GF-D8 (cell line): ENCODE measurements at places on chromosomes 1 and 21.

GRCh38 chr1:232462213-232462612, 167.7 kb downstream of the SIPA1L2 start:
- DNase-seq, result no peak

DNA sequence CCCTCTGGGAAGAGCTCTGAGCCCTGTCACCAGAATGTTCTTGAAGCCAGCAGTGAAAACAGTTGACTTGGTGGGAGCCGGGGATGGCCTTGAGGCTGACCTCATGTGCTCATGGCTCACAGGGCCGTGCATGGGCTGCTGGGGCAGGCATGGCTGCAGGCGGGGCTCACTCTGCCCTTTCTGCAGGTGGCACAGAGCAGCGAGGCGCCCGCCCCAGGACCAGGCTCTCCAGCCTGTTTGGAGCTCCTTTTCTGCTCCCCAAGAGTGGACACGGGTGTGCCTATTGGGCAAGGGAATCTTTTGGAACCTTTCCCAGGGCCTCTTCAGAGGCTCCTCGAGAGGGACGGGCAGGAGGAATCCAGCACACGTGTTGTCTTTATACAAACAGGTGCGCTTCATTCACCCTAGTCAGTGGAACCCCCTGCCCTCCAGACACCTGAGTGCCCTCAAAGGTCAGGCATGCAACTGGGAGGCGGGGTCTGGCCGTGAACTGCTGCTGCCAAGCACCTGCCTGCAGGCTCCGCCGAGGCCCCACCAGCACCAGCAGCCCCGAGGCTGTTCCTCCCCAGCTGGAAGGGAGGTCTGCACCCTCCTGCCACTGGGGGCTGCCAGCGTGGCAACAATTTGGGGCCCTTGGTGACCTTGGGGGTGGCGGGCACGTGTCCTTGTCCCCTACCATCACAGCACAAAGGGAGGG, 2.6 kb upstream of the TTC34 start:
- DNase-seq, result no peak

- no peak for DNase-seq
These were observed 9.6 kb downstream of the DISC1 start for GRCh38 chr1:231636157-231636556.

GRCh38 chr1:66405061-66405460, 128.9 kb upstream of the SGIP1 start:
- no peak for DNase-seq

DNA sequence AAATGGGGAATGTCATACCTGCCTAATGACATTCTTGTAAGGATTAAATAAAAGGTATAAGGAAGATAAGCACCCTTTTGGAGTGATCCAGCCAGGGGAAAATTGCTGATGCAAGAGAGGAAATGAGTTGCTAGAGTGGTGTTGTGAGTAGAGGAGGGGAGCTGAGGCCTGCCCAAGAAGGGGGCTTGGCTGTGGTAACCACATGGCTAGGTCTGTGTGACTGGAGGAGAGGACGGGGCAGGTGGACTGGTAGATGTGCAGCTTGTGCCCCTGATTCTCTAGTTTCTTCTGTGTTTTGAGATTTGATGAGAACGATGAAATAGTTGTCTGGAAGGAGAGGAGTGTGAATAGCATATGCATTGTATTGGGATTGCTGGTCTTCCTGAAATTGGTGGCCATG, 6.6 kb downstream of the TXLNA start:
- no peak for DNase-seq

DNA sequence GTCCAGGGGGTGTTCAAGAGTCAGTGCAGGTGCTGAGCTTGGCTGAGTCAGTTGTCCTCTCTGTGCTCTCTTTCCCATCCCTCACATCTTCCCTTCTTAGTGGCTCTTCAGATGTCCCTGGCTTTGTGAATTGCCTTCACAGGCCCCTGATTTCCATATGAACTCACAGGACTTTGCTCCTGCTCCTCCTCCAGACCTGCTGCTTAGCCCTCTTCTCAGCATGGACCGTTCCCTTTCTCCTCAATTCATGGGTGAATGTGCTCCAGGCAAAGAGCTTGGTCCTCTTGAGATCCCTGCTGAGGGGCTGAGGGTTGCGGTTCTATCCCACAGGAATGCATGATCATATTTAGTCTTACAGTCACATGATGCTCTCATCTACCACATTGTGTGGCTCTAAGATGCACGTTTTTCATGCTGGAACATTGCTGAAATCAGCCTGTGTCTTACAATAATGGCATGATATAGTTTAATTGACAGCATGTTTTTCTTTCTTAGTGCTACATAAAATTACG, 30.5 kb downstream of the CACNA1E start:
- DNase-seq, result no peak

GRCh38 chr1:224605482-224606181, 10.5 kb upstream of the CNIH3 start:
- no peak for DNase-seq

GRCh38 chr1:204203206-204203767, 7.0 kb upstream of the KISS1 start:
- no peak for DNase-seq

- no peak for DNase-seq
These were observed 183.5 kb downstream of the HMCN1 start for GRCh38 chr1:185917646-185918045.

DNA sequence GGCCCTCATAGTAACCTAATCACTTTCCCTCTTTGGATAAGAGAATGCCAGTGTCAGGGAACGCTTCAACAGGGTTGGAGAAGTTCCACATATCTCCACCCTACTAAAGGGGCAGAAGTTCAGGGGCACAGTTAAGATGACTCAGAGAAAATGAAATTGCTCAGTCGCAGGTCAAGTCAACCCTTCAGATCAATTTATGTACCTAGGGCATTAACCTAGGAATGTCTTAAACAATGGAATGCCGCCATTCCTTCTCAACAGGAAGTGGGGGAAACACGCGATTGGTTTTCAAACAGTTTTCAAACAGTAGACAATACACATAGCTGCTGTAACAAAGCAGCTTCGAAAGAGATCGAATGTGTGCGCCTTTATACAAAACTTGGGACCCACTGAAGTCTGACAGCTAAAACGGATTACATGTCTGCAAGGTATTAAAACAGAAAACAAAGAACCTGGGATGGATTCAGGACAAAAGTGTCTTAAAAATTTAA, 897 bp downstream of the SLC25A24 start:
- no peak for DNase-seq

- no peak for DNase-seq
These were observed 44.1 kb upstream of the WLS start for GRCh38 chr1:68276448-68276847.

GRCh38 chr21:31191553-31191952, 152.5 kb downstream of the TIAM1 start:
- no peak for DNase-seq

- no peak for DNase-seq
These were observed 26.4 kb downstream of the LRRC53 start for GRCh38 chr1:74486036-74486435.

GRCh38 chr1:2330519-2331199, 60.7 kb downstream of the MORN1 start:
- DNase-seq, result no peak

GRCh38 chr1:55323760-55324159, 108.6 kb upstream of the USP24 start:
- DNase-seq, result no peak

DNA sequence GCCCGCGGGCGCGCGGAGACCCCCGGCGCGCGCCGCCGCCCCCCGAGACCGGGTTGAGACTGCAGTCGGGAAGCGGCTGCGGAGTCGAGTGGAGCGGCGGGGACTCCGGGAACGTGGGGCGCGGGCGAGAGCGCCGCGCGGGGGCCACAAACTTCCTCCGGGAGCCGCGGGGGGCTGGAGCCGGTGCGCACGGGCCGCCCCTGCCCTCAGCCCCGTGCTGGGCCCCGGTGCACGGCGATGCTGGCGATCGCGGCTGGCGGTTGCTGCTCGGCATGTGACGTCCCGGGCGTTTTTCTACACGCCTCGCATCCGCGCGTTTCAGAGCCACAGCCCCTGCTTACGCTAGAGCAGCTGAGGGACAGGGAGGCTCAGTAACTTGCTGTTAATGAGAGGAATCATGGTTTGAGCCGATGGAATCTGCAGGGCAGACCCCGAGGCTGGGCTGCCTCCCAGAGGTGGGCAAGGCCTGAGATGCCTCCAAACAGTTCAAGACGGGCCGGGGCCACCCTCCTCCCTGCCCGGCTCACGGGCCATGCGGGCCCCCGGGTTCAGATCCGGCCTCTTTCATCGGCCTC, 520 bp downstream of the TMEM201 start:
- no peak for DNase-seq

GRCh38 chr1:75275631-75276030, 141.4 kb downstream of the LHX8 start:
- no peak for DNase-seq

DNA sequence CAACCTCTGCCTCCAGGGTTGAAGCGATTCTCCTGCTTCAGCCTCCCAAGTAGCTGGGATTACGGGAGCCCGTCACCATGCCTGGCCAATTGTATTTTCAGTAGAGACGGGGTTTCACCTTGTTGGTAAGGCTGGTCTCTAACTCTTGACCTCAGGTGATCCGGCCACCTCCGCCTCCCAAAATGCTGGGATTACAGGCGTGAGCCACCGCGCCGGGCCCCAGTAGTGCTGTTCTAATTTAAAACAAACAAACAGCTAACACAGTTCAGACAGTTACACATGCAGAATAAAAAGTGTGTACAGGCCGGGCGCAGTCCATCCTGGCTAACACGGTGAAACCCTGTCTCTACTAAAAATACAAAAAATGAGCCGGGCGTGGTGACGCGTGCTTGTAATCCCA, 35.6 kb upstream of the OPRD1 start:
- no peak for DNase-seq

DNA sequence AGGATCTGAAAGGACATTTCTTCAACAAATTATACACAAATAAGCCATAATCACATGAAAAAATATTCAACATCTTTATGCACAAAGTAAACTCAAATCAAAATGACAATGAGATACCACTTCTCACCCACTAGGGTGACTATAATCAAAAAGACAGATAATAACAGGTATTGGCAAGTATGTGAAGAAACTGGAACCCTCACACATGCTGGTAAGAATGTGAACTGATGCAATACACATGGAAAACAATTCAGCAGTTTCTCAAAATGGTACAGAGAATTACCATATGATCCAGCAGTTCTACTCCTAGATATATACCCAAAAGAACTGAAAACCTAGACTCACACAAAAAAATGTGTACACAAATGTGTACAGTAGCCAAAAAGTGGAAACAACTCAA, 62.5 kb downstream of the CHD5 start:
- DNase-seq, result no peak

GRCh38 chr1:230498704-230499103, 72.6 kb upstream of the PGBD5 start:
- DNase-seq, result no peak

- no peak for DNase-seq
These were observed 122.2 kb downstream of the NRDC start for GRCh38 chr1:51756290-51756689.

- no peak for DNase-seq
These were observed 2.8 kb upstream of the BACE2 start for GRCh38 chr21:41164981-41165655.

DNA sequence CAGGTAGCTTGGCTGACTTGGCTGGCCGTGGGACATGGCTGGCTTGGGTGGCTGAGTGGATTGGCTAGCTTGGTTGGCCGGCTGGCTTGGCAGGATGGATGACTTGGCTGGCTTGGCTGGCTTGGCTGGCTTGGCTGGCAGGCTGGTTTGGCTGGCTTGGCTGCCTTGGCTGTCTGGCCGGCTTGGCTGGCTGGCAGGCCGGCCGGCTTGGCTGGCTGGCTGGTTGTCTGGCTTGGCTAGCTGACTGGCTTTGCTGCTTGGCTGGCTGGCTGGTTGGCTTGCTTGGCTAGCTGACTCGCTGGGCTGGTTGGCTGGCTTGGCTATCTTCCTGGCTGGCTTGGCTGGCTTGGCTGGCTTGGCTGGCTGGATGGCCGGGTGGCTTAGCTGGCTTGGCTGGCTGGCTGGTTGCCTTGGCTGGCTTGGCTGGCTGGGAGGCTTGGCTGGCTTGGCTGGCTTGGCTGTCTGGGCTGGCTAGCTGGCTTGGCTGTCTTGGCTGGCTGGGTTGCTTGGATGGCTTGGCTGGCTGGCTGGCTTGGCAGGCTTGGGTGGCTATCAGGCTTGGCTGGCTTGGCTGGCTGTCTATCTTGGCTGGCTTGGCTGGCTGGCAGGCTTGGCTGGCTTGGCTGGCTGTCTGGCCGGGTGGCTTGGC, 129.7 kb upstream of the FAM72C start:
- no peak for DNase-seq

DNA sequence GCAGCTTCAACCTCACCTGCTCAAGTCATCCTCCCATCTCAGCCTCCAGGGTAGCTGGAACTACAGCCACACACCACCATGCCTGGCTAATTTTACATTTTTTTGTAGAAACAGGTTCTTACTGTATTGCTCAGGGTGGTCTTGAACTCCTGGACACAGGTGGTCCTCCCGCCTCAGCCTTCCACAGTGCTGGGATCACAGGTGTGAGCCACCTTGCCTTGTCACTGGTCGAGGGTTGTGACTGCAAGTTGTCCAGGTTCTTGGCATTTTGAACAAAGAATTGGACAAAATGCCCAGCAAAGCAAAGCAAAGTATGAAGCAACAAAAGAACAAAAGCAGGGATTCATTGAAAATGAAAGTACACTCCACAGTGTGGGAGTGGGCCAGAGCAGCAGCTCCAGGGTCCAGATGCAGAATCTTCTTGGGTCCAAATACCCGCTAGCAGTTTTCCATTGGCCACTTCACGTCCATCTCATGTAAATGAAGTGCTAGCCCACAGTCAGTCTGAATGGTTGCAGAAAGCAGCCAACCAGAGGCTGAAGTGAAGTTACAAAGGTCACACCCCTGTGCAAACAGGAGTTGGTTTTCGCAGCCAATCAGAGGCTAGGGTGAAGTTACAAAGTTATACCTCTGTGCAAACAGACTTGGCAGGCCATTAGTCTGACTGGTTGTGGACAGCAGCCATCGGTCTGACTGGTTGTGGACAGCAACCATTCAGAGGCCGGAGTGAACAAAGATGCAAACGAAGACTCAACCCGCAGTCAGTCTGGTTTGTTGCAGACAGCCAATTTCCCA, 109.5 kb upstream of the KIF26B start:
- DNase-seq, result no peak

- DNase-seq, result no peak
These were observed 7.3 kb downstream of the HENMT1 start for GRCh38 chr1:108653431-108654105.

GRCh38 chr1:67601955-67602354, 83.0 kb upstream of the GADD45A start:
- DNase-seq, result no peak

DNA sequence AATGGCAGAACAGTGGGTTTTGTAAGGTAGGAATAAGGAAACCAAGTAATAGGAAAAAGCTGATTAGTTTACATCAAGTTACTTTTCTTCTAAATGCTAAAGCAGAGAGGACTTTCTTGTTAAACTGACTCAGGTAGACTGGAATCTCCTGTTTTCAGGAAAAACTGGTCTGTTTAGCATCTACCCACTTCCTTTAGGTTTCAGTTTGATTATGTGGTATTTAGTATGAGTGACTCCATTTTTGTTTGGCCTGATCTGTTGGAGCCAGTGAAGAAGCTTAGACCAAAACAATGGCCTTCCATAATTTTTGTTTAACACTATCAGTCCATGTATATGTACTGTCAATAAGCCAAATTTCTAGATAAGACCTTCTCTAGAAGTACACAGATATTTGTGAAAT, 88.4 kb downstream of the EPB41 start:
- DNase-seq, result no peak
